NCI-H1417 (cell line): ENCODE measurements at places on chromosomes 16 and 17.
A peak's percentile ranks its signal among the peaks of the same experiment; 100 is the strongest.

DNA sequence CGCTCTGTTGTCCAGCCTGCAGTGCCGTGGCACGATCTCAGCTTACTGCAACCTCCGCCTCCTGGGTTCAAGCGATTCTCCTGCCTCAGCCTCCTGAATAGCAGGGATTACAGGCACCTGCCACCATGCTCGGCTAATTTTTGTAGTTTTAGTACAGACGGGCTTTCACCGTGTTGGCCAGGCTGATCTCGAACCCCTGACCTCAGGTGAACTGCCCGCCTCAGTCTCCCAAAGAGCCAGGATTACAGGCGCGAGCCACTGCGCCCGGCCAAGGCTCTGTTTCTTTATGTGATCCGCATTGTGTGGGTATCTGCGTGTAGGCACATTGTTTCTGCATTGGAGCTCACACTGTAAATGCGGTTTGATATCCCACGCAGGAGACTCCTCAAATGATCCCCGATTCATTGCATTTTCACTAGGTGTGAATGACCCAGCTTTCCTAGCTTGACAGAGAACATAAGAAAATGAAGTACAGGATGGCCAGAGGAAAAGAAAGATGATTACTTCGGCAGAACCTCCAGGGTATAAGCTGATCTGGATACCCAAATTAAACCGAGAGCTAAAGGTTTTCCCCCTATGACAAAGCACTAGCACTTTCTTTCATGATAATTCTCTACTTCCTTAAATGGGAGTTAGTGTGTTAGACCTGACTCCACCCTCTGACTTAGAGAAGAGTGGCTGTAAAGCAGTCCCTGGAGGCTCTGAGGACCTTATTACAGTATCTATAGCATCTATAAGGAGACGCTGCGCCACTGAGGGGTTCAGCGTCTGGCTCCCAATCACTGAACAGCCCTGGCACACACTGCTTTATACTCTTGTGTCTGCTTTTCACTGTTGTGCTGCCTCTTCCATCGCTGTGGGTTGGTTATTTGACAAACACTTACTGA lies 17.3 kb downstream of the COTL1 start:
- DNase-seq = no peak

DNA sequence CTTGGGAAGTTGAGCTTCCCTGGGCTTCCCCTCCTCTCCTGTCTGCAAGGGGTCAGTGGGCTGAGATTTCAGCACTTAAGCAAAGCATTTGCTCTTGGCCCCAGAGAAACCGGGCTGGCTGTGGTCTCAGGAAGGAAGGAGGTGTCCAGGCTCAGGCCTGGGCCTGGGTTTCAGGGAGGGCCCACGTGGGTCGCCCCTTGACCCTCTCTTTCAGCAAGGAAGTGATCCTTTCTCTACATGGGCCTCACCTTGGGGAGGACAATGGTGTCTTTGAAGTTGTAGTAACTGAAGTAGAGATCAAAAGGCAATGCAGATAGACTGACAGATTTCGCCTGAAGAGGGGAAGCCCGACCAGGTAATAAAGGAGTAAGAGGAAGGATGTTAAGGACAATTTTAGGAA lies 2.7 kb downstream of the NOD2 start:
- no peak for DNase-seq

DNA sequence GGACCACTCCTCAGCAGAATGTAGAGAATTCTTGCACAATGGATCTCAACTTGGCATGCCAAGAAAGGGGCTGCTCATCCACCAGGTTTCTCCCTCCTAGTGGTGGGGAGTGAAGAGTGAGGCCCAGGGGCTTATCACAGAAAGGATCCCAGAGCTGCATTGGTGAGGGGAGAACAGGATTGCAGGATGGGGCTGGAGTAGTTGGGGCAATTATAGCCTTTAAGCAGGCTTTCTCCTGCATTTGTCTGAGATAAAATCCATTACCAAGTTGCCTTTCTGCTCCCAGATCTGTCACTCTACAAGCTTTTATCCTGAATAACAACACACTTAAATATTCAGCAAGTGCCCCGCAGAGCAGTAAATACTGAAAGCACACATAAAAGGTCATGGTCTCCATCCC lies 130.8 kb upstream of the CES5A start:
- DNase-seq = no peak

DNA sequence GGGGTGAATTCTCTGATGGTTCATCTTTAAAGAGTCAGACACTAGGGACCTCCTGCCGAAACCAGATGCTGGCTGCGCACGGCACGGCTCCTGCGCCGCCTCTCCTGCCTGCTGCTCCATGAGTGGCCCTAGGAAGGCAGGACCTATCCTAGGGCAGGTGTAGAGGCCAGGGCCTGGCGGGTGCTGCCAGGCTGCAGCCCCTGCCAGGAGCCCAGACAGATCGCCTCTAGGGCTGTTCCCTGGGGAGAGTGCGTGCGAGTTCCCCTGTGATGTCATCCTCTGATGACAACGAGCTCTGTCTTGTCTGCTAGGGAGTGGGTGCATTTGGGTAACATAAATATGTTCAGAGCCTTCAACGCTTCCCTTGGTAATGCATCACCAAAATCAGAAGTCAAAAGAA lies 23.9 kb downstream of the SLC38A10 start:
- DNase-seq = peak; percentile 11

GRCh38 chr16:16062023-16062937 lies 112.9 kb downstream of the ABCC1 start:
- DNase-seq = no peak

DNA sequence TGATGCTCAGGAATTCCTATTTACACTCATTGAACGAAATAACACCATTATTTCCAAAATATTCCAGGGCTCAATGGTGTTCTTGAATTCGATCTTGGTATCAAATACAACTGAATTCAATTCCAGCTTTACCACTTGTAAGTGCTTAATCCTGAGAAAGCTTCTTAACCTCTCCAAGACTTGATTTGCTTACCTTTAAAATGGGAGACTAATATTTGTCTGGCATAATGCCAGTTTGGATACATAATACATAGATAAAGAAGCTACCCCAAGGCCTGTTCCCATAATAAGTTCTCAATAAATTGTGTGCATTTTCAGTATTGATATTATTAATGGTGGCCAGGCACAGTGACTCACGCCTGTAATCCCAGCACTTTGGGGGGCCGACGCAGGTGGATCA lies 368.9 kb upstream of the MAF start:
- no peak for DNase-seq

GRCh38 chr17:12745486-12745885 lies 43.8 kb upstream of the ARHGAP44 start:
- DNase-seq = no peak

- DNase-seq = no peak
Measured at GRCh38 chr17:43855061-43855460, 8.1 kb downstream of the CD300LG start.

GRCh38 chr17:33686171-33686570 lies 393.1 kb upstream of the ASIC2 start:
- no peak for DNase-seq

GRCh38 chr16:82653550-82654511 lies 27.1 kb downstream of the CDH13 start:
- DNase-seq = no peak

GRCh38 chr17:2136241-2136640 lies 81.3 kb downstream of the HIC1 start:
- no peak for DNase-seq

GRCh38 chr16:80077696-80078095 lies 463.1 kb upstream of the DYNLRB2 start:
- DNase-seq = no peak
